Cerebellum (tissue), 4 donors: ENCODE measurements at places on chromosomes 1 and 21.

GRCh38 chr1:172723251-172723650, 64.3 kb downstream of the FASLG start:
- no peak for DNase-seq

DNA sequence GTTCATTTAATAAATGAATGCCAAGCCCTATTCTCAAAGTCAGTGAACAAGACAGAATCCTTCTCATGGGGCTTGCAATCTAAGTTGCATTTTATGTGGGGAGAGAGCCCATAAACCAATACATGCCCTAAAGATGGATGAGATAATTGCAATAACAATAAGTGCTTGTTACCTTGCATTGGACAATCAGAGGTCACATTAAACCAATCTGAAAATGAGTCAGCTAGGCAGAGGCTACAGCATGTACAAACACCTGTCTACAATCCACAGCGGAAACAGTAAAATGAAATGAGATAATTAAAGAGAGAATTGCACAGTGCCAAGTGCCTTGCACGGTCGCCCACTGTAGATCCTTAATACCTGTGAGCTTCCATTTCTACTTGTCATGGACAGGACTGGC, 7.4 kb upstream of the IGFN1 start:
- DNase-seq = no peak

- DNase-seq = no peak
Observed at GRCh38 chr1:205599669-205600042, 32.2 kb downstream of the ELK4 start.

GRCh38 chr1:38612951-38613350, 246.6 kb downstream of the RRAGC start:
- DNase-seq = no peak

DNA sequence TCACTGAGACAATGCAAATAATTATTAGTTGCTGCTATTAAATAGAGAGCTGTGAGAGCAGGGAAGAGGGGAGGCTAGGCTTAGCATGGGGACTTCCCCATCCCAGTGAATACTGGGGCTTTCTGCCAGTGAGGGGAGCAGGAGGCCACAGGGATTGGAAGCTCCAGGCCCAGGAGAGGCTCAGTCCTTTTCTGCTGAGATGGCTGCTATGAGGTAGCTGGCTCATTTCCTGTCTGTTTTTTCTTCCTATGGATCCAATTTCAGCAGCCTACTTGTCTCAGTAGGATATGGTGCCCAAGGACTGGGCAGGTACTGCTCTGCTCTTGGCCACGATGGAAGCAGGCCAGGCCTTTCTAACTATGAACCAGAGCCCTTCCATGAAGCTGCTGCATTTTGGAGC, 10.0 kb downstream of the STMN1 start:
- peak; percentile 33 for DNase-seq

DNA sequence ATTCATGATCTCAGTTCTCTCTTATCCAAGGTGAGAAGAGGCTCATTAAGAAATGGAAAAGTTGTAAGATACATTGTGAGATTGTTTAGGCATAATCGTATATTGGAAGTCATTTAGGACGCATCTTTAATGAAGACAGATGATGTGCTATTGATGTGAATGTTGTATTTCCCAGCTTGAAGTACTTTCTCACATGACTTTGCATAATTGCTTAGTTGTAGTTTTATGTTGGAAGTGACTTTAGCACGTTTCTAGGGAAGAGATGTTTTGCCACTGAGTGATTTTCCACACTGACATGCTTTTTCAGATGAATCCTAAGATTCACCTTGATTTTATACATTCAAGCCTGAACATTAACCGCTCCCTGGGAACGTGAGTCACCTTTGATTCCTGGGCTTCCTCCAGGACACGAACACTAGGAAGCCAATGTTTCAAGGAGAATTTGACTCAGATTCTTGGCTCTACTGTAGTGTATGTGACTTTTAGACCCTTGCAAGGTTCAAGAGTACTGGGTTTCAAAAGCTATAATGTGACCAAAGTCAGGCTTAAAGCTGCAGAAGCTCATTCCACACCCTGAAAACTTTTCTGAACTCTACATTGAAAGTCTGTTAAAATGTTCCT, 27.9 kb downstream of the ANGEL2 start:
- DNase-seq = no peak

DNA sequence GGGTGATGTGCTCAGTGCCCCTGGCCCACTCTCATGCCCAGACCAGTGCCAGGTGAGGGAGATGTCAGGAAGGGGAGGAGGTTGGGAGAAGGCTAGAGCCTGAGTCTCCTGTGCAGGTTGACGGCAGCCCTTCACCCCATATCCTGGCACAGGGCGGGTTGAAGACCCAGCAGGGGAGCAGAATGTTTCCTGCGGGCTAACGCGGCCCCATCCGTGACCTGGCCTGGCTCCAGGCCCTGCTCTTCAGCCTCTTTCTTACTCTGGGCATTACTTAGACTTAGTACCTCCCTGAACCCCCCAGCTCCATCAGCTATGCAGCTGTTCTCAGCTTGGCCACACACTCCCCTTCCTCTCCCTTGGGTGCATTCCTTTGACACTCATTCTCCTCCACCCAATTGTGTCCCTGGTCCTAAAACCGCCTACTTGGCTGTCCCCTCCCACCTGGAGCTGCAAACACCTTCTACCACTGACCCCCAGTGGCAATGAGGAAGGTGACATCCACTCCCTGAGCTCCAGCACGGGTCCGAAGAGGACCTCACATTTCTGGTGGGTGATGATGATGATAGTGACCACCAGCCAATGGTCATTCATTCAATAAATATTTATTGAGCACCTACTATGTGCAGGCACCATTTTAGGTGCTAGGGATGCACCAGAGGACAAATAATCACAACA, 179.0 kb downstream of the PTPRU start:
- DNase-seq = no peak

GRCh38 chr21:35048706-35049617, at the start of gene RUNX1:
RUNX1 (minus strand) TSS chr21:35049302.
- no peak for DNase-seq

DNA sequence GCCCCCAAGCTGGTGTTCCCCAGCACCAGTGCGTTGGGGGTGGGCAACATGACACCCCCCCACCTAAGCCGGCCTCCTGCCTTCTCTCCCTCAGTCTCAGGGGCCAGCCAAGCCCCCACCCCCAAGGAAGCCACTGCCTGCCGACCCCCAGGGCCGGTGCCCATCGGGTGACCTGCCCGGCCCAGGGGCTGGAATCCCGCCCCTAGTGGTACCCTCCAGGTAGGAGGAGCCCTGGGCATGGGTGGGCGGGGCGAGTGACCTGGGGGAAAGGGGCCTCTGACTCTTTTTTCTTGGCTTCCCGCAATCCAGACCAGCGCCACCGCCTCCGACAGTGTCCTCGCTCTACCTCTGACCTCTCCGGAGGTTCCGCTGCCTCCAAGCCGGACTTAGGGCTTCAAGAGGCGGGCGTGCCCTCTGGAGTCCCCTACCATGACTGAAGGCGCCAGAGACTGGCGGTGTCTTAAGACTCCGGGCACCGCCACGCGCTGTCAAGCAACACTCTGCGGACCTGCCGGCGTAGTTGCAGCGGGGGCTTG, 1.3 kb upstream of the EFNA4 start:
- no peak for DNase-seq

GRCh38 chr1:44021156-44021555, 10.1 kb downstream of the SLC6A9 start:
- DNase-seq = no peak

- DNase-seq = no peak
Observed at GRCh38 chr1:19771350-19771749, 28.4 kb downstream of the TMCO4 start.

- DNase-seq = no peak
Observed at GRCh38 chr1:184757406-184757805, 2.7 kb upstream of the EDEM3 start.

DNA sequence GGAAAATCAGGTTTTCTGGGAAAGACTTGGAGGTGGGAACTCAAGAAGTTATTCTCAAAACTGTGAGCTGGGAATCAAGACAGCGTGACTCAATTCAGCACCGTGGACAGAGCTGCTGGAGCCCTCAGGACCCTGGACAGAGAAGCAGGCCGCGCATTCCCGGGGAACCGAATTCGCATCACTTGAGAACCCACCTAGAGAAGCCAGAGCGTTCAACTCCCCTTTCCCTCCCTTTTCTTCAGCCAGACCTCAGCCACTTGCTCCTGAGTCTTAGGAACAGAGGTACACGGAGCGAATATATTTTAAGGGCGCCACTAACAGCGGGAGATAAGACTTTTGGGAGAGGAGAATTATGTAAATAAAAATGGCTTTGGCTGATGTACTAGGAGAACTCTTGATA, 2.0 kb upstream of the LIN28A start:
- DNase-seq = no peak

GRCh38 chr1:110370827-110371226, 20.0 kb downstream of the SLC16A4 start:
- no peak for DNase-seq
